Chondrocyte (in vitro differentiated cells): ENCODE measurements at places on chromosomes 1 and 21.

- peak; percentile 25 for DNase-seq
These were observed 3.4 kb upstream of the CROCC start for GRCh38 chr1:16918371-16918770.

- no peak for DNase-seq
These were observed 20.9 kb upstream of the RGS13 start for GRCh38 chr1:192615055-192615454.

DNA sequence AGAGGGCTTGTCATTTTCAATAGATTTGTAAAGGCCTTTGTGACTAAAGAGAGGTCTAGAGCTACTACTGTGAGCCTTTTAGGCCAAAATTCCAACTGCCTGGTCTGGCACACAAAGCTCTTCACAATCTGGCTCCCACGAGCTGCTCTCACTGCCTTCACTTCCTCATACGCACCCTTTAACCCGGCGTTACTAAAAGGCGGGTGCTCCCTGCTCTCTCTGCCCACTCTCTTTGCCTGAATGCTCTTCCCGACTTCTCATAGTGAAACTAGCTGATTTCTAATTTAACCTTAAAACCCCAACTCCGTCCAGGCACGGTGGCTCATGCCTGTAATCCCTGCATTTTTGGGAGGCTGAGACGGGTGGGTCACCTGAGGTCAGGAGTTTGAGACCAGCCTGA lies 14.2 kb downstream of the BSDC1 start:
- no peak for DNase-seq

DNA sequence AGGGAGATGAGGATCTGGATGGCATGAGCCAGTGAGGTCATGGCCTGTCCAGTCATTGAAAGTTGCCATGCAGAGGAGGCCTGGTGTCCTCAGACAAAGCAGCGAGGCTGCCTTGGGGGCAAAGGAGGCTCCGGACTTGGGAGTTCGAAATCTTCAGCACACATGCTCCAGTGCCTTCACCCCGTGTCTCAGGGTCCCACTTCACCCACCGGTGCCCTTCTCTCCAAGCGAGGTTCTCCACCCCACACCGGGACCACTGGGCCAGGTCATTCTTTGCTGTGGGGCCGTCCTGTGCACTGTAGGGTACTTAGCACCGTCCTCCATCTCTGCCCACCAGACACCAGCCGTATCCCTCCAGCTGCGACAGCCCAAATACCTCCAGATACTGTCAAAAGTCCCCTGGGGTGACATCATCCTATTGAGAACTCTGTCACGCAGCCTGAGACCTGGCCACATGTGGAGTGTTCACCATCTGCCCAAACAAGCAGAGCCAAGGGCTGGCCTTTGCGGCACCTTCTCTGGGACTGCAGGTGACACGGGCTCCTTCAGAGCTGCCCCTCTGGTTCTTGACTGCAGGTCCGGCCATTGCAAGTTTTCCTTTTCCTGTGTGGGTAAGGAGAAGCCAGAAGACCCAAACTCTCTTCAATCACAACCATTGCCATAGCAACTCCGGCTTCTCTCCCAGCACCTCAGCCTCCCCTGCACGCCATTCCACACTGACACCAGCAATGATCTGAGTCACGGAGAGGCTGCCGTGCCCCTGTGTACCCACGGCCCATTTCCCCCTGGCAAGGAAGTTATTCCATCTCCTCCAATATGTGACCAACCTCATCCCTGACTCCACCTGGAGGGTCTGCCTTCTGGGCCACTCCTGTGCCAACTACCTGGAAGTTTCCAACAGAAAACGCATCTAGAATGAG lies 20.4 kb upstream of the PDE9A start:
- DNase-seq, result no peak

DNA sequence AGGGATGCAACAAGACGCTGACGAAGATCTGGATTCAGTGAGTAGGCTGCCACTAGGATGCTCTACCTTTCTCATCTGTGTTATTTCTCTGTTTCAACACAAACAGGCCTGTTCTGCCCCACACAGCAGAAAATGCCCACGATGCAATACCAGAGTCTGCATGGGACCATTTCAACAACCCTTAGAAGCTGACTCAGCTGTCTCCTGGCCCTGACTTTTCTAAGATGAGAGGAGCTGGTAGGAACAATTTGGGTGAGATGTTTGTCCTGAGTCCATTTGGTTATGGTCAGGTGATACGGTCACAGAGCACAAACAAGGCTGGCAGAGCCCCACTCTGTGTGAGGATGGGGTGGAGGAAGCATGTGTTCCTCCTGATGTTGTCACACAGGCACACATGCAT lies 11.5 kb upstream of the SLC2A1 start:
- no peak for DNase-seq
